ENCODE measurements at places on chromosomes 3 and 15.

- DNase-seq = no peak
These were observed 36.8 kb upstream of the CFAP161 start for GRCh38 chr15:81097116-81097889.

- no peak for DNase-seq
These were observed 640.5 kb upstream of the GOLIM4 start for GRCh38 chr3:168736202-168736601.

DNA sequence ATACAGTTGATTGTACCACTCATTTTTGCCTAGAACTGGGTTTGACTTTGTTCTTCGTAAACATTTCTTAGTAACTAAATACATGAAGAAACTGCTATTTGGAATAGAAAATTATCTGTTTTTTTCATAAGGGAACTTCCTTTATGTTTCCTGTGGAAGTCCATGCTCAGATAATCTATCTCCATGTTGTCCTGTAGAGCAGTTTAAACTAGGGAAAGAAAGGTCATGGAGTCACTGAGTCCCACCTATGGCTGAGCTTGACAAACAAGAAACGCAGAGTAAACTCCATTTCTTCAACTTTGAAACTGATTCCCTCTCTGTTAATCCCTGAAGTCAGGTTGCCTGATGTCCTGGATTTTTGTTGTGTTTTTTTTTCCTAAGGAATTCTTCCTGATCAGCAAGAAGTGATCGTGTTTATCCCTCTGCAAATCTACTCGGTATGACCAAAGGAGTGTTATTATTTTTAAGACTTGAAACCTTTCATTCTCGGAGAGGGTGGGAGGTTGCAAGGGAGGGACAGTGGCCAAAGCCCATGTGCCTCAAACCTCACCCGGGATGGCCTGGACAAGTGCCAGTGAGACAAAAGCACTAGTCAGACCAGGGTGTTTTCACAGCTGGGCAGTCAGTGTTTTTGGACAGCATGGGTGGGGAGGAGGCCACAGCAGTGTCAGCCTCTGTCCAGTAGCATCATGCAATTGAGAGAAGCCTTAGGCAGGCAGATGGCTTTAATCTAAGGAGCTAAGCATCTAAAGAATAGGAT, 129.8 kb upstream of the PHLDB2 start:
- no peak for DNase-seq

- DNase-seq = no peak
These were observed 52.1 kb upstream of the GNB5 start for GRCh38 chr15:52243286-52243685.

- DNase-seq = no peak
These were observed 17.1 kb downstream of the LRRC28 start for GRCh38 chr15:99268431-99268830.

DNA sequence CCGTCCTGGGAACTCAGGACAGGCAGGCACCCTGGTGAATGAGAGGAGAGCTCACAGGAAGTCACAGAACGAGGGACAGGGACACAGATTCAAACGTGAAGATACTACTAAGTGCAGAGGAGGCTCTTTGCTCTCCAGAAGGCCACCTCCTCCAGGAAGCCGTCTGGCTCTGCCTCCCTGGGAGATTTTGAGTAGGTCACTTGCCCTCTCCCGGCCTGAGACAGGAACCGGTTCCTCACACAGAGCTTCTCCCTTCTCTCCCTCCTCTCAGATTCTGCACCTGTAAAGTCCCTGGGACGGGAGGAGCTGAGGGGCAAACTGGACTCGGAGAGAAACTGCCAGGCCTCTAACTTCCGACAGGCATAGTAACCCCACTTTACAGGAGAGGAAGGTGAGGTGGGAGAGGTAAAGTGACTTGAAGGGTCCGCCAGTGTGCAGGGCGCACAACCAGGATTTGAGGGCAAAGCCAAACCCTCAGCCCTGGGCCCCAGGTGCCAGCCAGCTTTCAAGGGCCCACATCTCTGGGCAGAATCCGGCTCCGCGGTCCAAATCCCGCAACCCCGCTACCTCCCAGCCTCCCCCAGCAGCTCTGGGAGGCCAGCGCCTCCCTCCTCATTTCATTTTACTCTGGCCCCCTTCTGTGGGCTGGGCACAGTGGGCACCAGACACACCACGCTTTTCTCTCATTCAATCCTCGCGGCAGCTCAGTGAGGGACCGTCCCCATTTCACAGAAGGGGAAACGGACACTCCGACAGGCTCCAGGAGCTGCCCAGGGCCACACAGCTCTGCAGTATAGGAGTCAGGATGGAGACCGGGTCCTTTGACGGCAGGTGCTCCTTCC, 150.2 kb downstream of the SMAD6 start:
- DNase-seq = no peak

- DNase-seq = peak; percentile 19
These were observed 35.2 kb downstream of the NCEH1 start for GRCh38 chr3:172675441-172676193.

DNA sequence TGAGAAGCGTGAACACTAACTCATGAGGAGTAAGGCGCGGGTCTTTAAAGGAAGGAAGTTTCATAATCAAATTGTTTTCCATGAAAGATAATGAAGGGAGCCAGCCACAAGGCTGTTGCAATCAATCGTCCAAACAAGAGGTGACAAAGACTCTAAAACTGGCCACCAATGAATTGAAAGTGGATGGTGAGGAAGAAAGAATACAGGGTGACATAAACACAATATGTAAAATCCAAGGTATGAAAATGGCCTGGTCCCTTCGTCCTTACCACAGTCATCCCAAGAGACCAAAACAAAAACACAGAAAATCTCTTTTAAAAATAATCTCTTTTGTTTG, 12.0 kb downstream of the CD86 start:
- DNase-seq = no peak

- DNase-seq = no peak
These were observed 99.4 kb upstream of the TSC22D2 start for GRCh38 chr3:150308481-150309256.

DNA sequence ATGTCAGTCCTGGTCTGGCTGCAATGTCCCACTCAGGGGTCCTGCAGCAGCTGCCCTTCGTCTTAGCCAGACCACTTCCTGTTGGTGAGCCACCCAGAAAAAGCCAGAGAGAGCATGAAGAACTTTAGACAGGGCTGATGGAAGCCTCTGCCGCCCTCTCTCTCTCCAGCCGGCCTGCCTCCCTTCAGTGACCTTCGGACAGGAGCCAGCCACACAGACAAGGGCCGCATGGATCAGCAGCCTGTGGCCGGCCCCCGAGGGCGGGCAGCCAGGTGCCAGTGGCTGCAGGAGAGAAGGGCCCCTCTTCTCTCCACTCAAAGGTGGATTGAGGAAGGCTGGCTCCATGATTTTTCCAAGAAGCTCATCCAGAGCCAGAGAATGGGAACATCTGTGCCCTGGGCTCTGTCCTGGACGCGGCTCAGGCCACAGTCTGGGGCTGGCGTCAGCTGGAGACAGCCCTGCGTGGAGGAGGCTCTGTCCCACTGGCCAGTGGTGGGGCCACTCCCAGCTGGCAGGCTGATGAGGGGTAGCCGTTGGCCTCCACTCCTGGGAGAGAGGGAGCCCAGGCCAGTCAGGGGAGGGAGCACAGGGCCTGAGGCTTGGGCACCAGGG, 42.9 kb downstream of the ISG20 start:
- DNase-seq = peak; percentile 62

DNA sequence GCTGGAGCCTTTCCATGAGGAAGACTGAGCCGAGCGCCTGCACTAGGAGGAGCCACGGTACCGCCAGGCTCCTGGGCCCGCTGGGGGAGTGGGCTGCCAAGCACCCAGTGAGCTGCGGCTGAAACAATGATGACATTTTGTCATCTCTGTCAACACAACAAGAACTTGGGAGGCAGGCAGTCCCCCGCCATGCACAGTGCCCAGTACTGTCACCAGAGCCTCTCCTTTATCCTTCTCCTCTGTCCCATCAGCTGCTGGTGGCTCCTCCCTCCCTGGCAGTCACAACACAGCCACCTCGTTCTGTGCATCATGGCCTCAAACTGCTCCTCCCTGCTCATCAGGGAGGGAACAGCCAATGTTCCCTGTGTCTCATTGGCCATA, 34.0 kb upstream of the PCSK6 start:
- DNase-seq = peak; percentile 84

DNA sequence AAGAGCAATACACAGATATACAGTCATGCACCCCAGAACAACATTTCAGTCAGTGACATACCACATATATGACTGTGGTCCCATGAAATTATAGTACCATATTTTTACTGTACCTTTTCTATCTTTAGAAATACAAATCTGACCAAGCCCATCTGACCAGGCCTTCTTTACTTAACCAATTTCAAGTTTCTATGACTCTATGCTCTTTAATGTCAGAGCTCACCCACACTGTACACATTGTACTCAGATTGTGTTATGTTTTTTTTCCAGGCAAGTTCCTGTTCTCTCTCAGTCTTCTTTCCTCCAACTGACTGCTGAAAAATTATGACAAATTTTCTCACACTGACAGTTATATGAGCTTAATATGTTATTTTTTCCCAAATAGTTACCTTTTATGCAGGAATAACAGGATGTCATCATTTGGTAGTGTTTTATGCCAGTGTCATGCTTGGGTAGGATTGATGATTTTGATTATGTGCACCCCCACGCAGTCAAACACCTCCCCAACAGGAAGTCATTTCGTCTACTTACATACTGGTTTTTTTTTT, 8.0 kb upstream of the CBLB start:
- no peak for DNase-seq

DNA sequence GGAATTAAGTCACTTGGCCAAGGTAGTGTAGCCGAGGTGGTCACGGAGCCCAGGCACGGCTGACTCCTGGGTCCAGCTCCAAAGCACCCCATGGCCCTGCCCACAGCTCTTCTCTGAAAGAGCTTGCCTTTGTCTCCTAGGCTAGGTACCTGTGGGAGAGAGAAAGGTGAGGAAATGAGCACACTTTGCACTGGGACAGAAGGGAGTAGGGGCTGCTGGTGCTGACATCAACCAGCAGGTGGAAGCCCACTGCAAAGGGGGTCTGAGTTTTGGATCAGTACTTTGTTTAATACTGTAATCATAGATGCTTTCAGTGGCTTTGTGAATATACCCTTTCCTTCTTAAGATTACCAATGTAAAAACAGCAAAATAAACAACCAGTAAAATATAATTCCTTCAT, 128.3 kb upstream of the EIF1B start:
- DNase-seq = no peak

- DNase-seq = no peak
These were observed 1101.0 kb downstream of the ROBO2 start for GRCh38 chr3:78140866-78141265.

DNA sequence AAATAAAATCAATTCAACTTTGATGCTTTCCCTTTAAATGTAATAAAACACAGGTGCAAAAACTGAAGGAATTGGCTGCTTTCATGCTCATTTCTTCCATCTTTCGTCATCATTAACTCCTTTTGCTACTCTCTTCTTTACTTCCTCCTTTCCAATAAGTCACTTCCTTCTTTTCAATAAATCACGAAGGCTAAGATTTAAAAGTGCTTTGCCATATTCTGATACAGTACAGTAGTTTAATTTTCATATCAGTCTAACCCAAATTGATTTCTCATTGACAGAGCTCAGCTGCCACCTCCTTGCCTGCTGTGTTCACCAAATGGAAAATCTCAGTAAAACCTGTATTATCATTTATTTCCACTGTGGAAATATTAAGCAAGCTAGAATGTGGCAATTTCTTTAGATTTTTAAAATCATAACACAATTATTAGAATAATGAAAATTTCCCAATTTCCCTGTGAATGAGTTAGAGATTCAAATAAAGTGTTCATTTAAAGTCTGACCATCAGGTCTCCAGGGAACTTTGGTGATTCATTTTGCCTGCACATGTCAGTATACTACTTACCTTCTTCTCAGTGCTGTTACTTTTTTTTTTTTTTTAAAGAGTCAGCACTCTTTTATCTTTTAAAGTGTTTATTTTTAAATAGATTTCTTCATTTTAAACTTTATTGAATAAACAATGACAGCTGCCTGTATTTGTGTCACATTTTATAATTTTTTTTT, 41.6 kb downstream of the NANOGP8 start:
- DNase-seq = no peak

DNA sequence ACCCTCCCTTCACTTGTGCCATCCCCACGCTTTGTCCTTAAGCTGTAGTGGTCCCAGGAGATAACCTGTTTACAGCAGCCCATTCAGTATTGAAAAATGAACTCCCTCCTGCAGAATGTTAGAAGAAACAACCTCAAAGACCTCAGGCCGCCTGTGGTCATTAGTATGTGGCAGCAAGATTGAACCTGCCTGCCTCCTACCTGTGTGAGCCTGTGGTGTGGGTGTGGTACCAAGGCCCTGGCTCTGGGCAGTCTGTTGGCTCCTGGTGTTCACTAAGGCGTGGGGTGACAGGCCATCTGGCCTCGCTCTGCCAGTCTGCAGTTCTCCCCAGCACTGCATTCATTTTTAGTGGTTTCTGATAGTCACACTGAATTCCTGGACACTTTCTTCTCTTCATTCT, 21.0 kb downstream of the LSM3 start:
- DNase-seq = no peak

GRCh38 chr15:100175406-100176114, 166.2 kb downstream of the ADAMTS17 start:
- DNase-seq = no peak

- DNase-seq = no peak
These were observed 34.9 kb downstream of the AP3S2 start for GRCh38 chr15:89858661-89859458.

DNA sequence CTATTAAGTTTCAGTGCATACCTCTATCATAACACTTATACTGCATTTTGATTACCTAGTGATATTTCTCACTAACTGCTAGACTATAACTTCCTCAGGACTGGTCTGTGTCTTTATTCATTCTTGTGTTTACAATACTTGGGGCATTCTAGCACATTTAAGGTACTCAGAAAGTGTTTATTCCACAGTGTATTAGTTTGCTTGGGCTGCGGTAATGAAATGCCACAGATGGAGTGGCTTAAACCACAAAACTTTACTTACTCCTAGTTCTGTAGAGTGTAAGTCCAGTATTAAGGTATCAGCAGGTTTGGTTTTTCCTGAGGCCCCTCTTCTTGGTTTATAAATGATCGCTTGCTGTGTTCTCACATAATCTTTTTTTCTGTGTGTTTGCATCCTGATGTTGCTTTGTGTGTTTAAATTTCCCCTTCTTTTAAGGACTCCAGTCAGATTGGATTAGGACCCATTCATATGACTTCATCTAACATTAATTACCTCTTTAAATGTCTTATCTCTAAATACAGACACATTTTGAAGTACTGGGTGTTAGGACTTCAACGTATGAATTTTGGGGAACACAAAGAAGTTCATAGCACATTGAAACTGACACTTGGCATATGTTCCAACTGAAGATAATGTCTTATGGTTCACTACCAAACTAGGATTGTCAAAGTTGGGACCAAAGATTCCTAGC, 23.9 kb downstream of the RNF111 start:
- no peak for DNase-seq

DNA sequence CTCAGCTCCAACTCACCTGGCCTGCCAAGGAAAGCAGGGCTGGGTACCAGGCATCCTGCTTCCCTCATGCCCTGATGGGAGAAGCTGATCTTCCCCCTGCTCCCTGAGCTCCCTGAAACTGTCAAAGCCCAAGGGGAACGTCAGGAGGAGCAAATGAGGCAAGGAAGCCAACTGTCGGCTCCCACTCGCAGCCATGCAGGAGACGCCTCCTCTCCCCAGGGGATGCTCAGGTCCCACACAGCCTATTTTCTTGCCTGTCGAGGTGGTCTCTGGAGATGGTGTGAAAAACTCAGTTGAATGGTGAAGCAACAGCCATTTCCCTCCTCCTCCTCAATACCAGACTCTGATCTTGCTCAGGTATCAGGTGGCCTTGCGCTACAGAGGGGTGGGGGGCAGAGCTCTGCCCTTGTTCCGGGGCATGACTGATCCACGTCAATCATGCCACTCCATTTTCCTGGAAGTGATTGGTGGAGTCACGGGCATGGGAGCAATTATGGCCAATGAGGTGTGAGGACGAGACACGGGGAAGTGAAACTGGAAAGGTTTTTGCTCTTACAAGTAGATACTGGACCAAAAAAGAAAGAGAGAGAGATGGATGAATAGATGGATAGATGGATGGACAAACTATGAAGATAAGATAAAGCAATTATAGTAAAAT, 58.2 kb downstream of the SLC6A1 start:
- DNase-seq = no peak
